ENCODE measurements at places on chromosomes 5 and 9. TPM values are rescaled to one million over a fixed set of nuclear protein-coding genes. Genes with fewer than 3 reads are reported as not detected.

- peak overlapping the region; percentile 93 for H3K27ac ChIP-seq
- H3K36me3 ChIP-seq = no peaks in the 10 kb centered on the region
- no peaks in the 10 kb centered on the region for H3K27me3 ChIP-seq
- peaks cover 5% of the 10 kb centered on the region for H3K4me1 ChIP-seq
- DNase-seq = peak; percentile 92
- no peak overlapping the region for H3K4me3 ChIP-seq
Measured at GRCh38 chr9:88076286-88077070, 61.8 kb downstream of the SPATA31C2 start.

DNA sequence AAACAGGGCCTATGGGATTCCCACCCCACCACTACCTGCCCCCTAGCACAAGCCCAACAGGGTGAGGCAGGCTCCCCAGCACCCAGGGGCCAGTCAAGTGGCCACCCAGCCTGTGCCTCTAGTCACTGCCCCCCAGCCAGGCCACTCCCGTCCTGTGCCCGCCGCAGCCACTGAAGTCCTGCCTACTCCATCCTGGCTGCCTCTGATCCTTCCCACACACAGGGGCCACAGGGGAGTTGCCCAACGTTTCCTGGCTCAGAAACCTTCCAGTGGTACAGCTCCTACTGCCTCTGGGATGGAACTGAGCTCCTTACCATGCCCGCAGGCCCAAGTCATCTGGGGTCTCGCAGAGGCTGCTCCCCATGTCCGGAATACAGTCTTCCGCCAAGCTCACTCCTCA is 70.2 kb upstream of the STXBP1 start:
- no peaks in the 10 kb centered on the region for H3K36me3 ChIP-seq
- H3K27ac ChIP-seq = peak overlapping the region; percentile 63
- DNase-seq = no peak
- peaks cover 88% of the 10 kb centered on the region for H3K4me1 ChIP-seq

DNA sequence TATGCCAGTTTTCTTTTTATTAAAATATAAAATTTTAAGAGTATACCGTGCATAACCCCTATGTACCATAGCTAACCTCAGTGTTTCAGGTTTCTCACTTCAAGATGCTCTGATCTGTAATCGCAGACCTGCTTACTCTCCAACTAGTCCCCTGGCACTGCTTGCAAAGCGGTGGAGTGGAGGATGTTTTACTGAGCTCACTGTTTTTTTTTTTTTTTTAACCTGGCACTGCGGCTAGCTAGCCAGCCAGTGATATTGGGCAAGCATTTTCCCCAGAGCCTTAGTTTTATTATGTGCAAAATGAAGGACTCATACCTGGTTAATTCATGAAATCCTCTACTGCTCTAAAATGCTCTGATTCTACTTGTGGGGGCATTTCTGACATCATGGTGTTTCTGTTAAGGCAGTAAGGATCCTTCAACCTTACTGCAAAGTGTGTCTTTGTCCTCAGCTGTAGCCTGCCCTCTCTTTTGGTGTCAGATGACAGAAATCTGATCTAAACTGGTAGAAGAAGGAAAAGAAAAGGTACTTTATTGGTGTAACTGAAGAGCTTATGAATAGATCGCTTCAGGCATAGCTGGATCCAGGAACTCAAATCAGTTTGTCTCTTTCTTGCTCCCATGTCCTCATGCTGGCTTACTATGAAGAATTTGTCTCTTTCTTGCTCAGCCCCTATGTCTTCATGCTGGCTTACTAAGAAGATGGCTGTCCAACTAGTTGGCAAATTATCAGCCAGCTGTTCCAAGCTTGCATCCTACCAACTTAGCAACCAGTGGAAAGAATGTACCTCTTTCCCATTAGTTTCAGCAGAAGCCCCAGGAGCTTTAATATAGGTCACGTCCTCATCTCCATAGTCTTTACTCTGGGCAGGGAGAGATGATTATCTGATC is 59.8 kb downstream of the DOCK2 start:
- DNase-seq = no peak
- peaks cover 5% of the 10 kb centered on the region for H3K36me3 ChIP-seq
- no peaks in the 10 kb centered on the region for H3K4me1 ChIP-seq
- H3K4me3 ChIP-seq = no peak overlapping the region
- no peaks in the 10 kb centered on the region for H3K27me3 ChIP-seq

DNA sequence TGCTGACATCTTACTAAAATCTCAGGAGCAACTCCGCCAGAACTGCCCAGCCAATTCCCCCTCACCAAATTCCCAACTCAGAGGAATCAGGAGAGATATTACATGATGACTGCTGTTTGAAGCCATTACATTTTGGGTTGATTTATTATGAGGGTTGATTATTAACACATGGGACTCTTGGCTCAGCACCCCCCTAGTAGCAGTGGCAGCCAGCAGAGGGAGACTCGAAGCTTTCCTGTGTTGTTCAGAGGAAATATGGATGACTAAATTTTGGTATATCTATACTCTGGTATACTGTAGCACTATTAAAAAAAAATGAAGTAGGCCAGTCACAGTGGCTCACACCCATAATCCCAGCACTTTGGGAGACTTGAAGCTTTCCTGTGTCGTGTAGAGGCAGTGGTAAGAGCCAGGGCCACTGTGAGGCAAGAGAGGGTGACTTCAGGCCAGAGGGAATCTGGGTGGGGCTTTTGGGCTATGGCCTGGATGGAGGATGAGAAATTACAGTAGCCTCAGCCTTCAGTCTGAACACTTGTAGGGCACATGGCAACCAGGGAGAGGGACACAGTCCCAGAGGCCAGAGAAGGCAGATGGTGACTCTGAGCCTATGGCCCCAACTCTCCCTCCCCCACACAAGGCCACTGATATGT is 111.4 kb downstream of the LHX2 start:
- DNase-seq = no peak
- no peak overlapping the region for H3K27ac ChIP-seq
- H3K36me3 ChIP-seq = no peaks in the 10 kb centered on the region
- no peaks in the 10 kb centered on the region for H3K4me1 ChIP-seq
- H3K27me3 ChIP-seq = no peaks in the 10 kb centered on the region

- no peak overlapping the region for H3K4me3 ChIP-seq
- DNase-seq = no peak
- H3K36me3 ChIP-seq = no peaks in the 10 kb centered on the region
- no peaks in the 10 kb centered on the region for H3K27me3 ChIP-seq
- H3K4me1 ChIP-seq = peaks cover 14% of the 10 kb centered on the region
Measured at GRCh38 chr9:21029661-21030060, 1.8 kb downstream of the HACD4 start.

- H3K36me3 ChIP-seq = no peaks in the 10 kb centered on the region
- no peak overlapping the region for H3K27ac ChIP-seq
- no peaks in the 10 kb centered on the region for H3K27me3 ChIP-seq
Measured at GRCh38 chr9:33124751-33125381, 42.3 kb downstream of the B4GALT1 start.

DNA sequence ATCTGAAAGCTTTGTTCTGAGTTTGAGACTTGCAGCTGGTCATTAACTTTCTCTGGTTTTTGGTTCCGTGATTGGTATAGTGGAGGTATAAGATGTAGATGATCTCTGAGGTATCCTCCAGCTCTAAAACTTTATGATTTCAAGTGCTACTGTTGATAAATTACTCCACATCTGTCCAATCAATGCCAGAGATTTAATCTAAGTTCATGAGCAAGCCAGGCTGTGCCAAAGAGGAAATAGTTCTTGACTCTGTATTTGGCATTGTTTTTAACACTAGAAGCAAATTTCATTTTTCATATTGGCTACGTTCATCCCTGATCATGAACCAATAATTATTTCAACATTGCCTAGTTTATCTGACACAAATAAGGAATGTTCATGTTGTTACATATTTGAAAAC is 28.5 kb upstream of the CHD1 start:
- DNase-seq = no peak
- H3K4me1 ChIP-seq = no peaks in the 10 kb centered on the region
- H3K4me3 ChIP-seq = no peak overlapping the region
- H3K27me3 ChIP-seq = no peaks in the 10 kb centered on the region
- H3K36me3 ChIP-seq = no peaks in the 10 kb centered on the region
- no peak overlapping the region for H3K27ac ChIP-seq

DNA sequence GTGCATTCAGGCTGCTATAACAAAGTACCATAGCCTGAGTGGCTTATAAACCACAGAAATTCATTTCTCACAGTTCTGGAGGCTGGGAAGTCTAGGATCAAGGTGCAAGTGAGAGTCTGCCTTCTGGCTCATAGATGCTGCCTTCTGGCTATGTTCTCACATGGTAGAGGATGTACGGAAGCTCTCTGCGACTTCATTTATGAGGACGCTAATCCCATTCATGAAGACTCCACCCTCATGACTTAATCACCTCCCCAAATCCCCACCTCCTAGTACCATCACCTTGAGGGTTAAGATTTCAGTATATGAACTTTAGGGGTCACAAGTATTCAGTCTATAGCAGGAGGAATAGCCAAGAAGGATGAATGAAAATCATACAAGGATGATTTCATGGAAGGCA is 37.3 kb upstream of the KCNIP1 start:
- H3K36me3 ChIP-seq = no peaks in the 10 kb centered on the region
- H3K4me3 ChIP-seq = no peak overlapping the region
- no peaks in the 10 kb centered on the region for H3K27me3 ChIP-seq
- no peak overlapping the region for H3K27ac ChIP-seq

FAM151B gene
- total RNA-seq = 4.6 TPM

DMAC1 gene
- total RNA-seq = 51.4 TPM

PCDHGA4 gene
- total RNA-seq = 0.97 TPM

FLT4 gene
- total RNA-seq = 32.8 TPM
